NCI-H1436 (cell line): ENCODE measurements at places on chromosomes 1 and 21.
A peak's percentile ranks its signal among the peaks of the same experiment; 100 is the strongest.

GRCh38 chr1:161020509-161021164, at the start of gene F11R:
TSS of gene F11R (minus strand) at chr1:161021152. CDS start at chr1:161021073, 79 bp downstream.
- DNase-seq = peak; percentile 67

DNA sequence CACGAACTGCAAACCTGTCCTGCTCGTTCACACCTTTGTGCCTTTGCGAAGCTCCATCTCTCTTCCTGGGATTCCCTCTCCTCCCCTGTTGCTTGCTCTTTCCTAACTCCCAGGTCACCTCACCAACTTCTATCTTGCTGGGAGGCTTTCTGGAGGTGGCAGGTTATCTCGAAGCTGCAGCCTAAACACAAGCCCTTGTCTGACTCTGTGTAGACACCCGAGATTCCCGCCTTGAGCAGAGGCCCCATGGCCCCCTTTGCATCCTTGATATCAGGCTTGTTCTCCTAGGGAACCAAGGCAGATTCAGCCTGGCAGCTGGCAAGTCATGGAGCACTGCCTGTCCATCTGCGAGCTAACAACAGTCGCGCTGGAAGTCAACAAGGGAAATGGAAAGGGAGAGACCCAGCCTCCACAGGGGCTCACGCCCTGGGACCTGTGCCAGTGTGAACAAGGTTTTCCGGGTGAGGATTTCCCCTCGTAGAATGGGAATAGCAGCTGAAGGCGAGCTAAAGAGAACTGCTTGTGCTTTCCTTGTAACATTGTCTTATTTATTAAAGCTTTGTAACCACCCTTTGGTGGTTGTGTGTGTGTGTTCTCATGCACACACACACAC, 109.5 kb upstream of the JUN start:
- DNase-seq = no peak

DNA sequence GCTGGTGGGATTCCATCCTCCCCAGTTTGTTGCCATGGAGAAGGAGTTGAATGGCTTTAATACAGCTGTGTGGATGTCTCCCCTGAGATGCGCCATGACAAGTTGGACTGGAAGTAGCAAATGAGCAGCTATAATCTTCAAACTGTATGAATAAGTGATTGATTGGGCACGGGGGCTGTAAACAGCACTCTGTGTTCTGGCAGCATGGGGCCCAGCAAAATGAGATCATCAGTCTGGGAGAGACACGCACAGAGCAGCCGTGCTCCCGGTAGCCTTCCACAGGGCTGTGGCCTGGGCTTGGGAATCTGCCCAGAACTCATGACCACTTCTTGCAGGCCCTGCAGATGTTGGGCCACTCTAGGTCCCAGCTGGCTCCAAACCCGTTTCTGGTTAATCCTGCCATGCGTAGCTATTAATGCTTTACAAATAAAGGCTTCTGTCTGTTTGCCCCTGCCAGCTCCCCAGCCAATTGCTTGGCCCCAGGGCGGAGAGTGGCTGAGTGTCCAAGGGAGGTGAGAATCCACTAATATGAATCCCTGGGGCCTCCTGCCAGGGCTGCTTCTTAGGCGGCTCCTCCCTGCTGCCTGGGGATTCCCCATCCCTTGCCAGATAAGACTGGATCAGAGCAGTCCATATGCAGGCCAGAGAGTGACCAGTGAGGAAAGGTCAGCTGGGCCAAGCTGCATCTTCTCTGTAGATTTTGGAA, 642.9 kb downstream of the AJAP1 start:
- no peak for DNase-seq

DNA sequence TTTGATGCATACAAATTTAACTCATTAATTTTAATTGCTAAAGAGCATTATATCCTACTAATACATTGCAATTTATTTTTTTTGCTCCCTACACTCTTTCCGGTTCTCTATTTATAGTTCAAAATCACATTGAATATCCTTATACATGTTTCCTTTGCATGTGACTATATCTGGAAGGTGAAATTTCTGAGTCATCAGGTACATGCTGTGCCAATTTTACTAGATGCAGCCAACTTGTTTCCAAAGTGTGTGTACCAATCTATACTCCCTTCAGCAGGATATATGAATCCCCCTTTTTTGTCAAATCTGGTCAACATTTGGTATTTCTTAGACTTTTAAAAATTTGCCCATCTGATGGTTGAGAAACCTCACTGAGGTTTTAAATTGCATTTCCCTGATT, 602.9 kb upstream of the CAMK1G start:
- DNase-seq = no peak

- no peak for DNase-seq
These were observed 644 bp downstream of the UBE4B start for GRCh38 chr1:10033359-10033845.

DNA sequence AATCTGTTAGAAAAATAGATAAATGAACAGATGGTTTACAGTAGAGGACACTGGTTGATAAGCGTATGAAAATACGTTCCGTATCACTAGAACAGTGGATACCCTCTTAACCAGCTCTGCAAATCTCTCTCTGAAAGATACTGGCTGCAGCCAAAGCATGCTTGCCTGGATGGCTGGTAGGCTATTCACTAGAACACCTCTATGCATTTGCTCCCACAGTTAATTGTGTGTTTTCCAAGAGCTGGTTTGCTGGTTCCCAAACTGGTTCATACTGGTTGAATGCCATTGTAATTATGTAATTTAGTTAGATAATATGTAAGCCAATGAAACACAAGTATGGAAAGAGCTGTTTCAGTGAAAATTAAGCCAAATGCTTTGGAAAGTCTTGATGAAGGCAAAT, 126.6 kb downstream of the C1orf21 start:
- DNase-seq = no peak

DNA sequence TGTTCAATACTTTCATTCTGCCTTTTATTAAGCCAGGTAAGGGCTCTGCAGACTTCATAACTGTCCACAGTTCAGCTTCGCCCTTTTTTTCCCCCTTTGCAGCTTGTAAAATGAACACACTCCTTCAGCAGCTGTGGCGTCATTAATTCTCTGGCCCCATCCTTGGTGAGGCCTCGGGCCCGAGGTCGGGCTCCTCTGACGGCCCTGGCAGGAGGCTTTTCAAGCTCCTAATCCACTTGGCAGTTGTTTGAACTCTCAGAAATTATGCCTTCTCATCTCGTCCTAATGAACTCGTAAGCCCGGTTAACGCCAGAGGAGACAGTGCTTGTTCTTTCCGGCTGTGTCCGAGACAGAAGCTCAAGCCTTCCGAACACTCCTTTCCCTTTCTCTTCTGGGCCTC, 18.1 kb upstream of the EPHA8 start:
- DNase-seq = no peak

- DNase-seq = no peak
These were observed 25.3 kb downstream of the ZMYND12 start for GRCh38 chr1:42430286-42431135.

DNA sequence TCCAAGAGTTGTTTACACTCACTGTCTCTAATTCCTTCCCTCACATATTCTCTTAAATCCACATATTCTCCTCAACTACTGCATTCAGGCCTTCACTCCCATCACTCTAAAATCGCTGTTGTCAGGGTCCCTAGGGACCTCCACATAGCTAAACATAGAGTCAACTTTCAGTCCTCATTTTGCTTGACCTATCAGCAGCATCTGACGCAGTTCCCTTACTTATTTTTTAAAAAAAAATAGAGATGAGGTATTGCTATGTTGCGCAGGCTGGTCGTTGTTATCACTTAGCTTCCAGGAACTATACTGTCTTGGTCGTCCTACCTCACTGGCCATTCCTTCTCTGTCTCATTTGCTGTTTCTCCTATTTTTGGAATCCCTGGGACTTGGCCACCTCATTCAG, 11.7 kb upstream of the PLEKHO1 start:
- DNase-seq = no peak

GRCh38 chr1:234889643-234890042, 239.0 kb downstream of the TOMM20 start:
- no peak for DNase-seq

GRCh38 chr1:93450321-93450720, 2.4 kb downstream of the FNBP1L start:
- DNase-seq = no peak

GRCh38 chr1:233662575-233663304, 48.8 kb downstream of the KCNK1 start:
- no peak for DNase-seq

DNA sequence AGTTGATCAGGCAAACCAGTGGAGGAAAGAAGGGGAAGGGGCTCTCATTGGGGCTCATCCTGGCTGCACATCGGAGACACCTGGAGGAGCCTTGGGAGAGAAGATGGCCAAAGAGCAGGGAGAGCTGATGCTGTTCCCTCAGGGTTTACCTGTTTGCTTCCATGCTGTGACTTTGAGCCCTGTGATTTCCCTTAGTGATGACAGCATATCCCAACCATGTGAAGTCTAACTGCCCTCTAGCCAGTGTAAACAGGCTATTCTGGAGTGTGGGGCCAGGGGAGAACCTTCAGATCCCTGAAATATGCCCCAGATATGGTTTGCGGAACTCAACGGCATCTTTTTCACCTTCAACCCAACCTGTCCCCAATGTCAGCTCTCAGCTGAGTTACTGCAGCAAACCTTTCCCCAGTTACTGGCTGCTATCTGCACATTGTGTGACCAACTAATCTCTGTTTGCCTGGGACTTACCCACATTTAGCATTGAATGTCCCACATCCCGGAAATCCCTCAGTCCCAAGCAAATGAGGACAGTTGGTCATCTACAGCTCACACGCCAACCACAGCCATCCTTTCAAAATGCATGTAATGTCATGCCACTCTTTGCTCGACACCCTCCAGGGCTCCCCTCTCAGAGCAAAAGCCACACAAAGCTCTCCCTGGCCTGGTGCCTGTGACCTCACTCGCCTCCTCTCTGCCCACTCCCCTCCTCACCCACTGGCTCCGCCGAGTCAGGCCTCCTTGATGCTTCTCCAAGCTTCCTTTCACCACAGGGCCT, 242.3 kb downstream of the KCNJ6 start:
- no peak for DNase-seq

DNA sequence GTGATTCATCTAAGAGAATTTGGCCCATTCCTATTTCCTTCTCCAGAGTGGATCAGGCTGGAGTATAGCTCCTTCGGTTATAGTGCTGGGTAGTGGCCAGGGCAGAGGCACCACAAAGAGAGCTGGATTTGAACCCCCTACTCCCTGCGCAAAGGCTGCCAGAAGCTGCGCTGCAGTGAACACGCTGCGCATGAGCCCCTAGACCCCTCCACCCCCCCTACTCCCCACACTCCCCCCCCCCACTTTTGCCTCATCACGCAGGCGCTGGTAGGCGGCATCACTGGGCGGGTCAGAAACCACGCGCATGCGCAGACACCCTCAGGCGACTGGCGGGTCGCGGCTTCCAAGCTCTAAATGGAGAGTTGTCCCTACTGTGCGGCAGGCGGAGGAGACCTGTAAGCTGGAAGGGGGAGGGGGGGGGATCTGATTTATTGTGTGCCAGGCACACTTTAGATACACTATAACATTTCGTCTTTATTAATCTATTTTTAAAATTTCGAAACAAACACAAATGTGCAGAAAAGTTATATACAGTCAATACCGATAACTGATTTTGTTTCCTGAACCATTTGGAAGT, 38.7 kb upstream of the HMGN1 start:
- peak; percentile 89 for DNase-seq

DNA sequence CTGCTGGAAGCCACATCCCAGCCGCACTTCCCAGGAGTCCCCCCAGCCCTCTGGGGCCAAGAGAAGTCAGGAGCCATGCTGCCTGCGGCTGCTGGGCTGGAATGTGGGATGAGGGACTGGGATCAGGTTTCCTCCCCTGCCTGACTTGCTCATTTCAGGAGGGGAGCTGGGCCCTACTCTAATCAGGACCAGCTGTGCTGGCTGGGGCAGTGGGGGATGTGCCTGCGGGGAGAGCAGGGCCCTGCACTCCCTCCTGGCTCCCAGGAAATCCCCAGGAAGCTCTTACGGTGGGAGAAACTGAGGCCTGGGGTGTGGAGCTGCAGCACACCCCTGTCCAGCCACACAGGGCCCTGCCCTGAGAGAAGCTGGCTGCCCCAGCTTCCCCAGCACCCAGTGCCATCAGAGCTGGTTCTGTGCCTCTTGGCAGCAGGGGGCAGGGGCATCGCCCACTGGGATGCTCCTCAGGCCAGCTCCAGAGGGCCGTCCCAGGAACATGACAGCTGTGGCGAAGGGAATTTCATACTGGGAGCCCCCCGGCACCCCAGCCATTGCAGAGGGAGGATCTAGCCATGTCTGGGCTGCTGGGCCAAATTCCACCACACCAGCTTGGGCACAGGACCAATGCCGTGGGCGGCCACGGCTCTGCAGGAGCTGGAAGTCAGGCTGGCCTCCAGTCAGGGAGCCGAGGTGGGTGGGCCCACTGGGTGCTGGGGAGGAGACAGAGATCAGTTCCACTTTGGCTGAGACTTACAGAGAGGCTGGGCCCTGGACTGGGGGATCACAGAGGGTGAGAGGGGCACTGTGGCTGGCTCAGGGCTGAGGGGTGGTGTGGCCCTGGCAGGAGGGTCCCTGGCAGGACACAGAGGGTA, 21.3 kb upstream of the PRSS38 start:
- DNase-seq = no peak

DNA sequence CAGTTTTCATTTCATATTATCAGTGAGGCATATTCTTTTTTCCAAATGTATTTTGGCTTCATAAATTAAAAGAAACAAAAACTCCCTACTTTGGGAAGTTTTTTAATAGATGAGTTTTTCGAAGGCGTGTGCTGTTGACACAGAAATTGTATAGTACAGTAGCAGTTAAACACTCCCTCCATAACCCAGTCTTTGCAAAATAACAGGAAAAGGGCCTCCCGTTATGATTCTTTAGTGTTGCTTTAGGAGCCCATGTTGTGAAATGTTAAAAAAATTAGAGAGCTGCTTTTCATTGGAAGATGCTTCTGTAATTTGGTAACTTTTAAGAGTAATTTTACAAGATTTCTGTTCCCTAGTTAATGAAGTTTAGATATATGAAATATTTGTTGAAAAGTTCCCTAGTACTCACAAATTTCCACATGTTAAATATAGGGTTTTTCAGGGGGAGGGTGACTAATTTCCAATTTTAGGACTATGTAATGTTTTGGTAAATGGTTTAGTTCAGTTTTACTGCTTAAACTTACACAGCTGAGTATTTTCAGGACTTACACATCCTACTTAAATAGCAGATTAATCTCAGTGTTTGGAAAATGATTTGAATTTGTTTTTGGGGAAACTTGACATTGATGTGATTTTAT, 2.0 kb downstream of the CAMSAP2 start:
- no peak for DNase-seq

DNA sequence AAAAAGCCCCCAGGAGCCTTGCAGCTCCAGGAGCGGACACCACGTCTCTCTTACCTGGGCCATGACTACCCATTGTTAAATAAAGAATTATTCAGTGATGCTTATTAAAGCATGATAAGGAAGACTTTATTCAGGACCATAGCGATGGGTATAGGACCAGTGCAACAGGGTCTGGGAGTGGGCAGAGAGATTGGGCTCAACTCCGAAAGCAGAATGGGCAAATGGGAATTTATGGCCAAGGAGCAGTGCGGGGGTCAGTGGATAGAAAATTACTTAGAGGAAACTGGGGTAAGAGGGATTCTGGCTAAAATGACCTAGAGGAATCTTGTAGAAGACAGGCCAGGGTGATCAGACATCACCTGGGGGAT, 580 bp upstream of the ATP5PO start:
- no peak for DNase-seq

DNA sequence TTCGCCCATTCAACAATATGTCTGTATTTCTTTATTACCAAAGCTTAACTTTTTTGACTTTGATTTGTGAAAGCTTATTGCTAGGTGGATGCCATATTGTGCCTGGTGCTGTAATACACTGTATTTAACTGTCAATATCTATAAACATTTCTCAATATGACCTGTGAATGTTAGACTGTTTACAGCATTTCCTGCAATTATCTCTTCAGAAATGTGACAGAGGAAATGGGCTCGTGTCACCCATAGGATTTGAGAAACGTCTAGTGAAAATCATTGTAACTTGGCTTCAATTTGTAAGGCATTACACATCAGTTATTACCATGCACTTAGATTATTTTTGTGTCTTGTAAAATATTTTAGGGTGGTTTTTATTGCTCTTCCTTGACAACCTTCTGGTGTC, 237.8 kb upstream of the ADGRL2 start:
- DNase-seq = no peak
